ENCODE measurements at places on chromosomes 5 and 9.

DNA sequence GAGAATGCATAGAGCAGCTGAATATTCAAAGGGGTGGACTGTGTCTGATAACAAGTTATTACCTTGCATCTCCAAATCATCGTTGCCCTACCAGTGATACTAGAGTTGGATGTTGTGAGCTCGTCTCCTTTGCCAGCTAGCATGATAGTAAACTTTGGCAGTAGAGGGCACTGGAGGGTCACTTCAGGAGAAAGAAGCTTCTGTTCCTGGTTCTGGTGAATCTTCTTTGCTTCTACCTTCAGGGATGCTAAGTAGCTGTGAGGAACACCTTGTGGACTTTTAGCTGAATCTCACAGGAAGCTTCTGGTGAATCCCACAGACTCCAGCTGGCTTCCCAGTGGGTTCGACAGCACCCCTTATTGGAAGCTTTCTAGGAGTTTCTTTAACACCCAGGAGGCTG lies 626.6 kb upstream of the SGCD start:
- DNase-seq: no peak

DNA sequence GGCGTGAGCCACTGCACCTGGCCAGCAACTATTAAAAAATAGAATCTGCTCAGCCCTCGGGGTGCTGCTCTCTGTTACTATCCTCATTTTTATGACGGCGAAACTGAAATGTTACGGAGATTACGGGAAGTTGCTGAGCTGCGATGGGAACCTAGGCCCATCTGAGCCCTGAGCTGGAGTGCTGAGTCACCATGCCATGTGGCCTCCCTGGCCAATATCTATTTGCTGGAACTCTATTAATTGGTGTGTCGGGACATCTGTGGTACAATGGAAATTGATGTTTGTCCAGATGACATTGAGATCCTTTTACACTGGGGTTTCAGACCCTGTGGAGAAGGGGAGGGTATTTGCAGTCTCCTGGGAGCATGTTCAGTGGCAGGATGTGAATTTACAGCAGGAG lies 8.1 kb downstream of the PRDM12 start:
- DNase-seq: no peak

- peak; percentile 37 for DNase-seq
Observed at GRCh38 chr5:154972476-154973080, 31.7 kb downstream of the MRPL22 start.

DNA sequence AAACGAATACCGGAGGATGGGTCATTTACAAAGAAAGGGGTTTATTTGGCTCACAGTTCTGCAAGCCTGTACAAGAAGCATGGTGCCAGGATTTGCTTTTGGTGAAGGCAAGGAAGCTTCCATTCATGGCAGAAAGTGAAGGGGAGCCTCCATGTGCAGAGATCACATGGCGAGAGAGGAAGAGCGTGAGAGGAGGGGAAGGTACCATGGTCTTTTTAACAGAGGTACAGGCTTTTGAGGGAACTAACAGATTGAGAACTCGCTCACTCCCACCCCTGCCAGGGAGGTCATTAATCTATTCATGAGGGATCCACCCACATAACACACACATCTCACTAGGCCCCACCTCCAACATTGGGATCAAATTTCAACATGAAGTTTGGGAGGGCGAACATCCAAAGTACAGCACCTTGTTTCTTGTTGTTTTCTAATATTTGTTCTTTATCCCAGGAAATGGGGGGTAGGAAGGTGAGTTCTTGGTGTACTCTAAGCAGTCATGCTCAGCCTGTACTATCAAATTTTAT lies 18.5 kb downstream of the TMC1 start:
- DNase-seq: no peak

DNA sequence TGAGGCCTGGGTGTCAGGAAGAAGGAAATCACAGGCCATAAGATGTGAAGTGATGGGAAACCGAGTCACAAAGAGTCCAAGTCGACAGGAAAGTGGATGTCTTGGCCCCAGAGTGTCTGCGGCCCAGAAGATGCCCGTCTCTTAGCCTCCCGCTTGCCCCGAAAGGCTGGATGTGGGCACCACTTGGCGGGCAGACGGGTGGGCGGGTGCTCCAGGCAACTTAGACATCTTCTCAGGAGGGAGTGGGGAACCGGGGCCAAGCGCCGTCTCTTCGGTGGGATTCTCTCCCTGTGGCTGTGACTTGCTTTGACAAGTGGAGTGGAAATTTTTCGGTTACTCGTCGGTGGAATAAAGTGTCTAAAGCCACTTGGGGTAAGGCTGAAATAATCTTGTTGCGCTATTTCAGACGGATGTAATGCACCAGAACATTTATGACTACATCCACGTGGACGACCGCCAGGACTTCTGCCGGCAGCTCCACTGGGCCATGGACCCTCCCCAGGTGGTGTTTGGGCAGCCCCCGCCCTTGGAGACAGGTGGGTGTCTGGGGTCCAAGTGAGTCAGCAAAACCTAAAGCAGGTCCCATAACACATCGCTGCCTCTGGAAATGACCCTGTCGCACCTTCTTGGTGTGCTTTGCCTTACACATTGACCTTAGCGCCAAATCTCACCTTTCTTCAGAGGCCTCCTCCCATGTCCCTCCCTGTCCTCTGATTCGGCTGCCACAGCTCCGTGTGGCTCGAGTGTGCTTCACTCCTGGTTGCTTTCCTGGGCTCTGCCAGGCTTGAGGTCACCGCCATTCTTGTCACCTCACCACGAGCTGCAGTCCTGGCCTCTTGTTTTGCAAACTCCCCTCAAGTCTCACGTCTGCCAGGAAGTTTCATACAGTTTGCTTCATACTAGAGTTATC lies 20.4 kb upstream of the EXOC3 start:
- DNase-seq: no peak

DNA sequence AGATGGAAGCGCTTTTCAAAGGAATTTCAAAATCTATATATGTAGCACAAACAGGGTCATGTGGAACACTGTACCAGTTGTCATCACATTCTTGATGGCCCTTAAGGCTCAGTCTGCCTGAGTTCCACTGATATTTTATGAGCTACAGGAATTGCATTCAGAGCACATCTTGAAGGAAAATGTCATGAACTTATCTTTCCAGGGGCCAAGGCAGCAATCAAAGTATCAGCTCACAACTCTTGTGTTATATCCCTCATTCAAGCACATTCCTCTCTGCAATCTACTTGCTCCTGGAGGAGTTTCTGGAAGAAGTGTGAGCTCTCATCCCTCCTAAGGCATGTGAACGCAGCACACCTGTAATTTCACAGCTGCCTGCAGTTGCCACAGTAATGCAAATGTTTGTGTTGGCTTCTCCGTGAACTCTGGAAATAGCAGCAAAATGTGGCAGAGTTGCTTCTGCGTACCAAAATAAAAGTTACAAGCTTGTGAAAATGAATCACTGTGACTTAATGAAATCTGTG lies 89.7 kb upstream of the EQTN start:
- DNase-seq: no peak

DNA sequence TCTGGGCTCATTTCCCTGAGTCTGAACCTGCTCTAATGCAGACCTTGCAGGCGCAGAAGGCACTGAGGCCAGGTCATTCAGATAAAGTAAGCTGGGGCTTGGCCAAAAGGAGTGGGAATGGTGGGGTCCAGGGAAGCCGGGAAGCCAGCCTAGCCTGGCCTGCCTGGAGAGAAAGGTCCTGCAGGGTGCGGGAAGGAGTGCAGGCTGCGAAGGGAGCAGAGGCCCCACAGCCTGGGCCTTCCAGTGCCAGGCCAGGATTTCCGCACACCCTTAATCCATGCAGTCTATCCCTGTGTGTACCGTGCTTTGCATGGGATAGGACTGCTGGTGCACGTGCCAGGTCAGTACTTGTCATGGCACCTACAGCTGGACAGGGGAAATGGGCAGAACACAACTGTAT lies 3.6 kb upstream of the STING1 start:
- DNase-seq: no peak

- no peak for DNase-seq
Observed at GRCh38 chr9:134847752-134848432, 32.7 kb upstream of the FCN2 start.

DNA sequence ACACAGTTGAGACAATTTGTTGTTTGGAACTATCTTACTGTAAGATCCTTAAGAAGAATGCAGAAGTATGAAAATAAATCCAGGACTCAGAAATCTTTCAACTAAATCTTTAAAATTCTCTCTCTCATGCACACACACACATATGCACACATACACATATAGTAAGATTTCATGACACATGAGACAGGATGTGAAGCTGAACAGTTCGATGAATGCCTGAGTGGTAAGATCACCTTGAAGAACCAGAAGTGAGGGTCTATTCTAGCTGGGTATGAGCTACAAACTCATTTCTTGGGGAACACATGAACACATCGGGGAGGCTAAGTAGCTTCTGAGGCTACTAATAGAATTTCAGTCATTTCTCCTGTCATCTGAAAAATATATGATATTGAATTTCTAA lies 153.6 kb downstream of the TMC1 start:
- no peak for DNase-seq

DNA sequence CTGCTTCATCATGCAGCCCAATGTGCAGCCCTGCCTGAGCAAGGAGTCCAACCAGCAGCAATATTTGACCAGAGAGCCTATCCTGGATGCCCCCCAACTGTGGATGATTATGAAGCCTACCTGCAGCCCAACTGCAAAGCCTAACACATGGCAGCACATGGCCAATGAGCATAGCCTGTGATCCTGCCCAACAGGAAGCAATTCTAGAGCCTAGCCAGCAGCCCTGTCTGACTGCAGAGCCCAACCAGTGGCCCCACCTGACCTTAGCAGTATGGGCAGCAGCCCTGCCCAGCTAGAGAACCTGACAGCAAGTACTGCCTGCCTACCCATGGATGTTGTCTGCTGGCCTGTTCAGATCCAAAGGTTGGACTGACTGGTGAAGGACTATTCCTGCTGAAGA lies 97.3 kb upstream of the SH3GL2 start:
- DNase-seq: no peak

GRCh38 chr5:167822241-167822640 lies 469.2 kb upstream of the WWC1 start:
- no peak for DNase-seq

DNA sequence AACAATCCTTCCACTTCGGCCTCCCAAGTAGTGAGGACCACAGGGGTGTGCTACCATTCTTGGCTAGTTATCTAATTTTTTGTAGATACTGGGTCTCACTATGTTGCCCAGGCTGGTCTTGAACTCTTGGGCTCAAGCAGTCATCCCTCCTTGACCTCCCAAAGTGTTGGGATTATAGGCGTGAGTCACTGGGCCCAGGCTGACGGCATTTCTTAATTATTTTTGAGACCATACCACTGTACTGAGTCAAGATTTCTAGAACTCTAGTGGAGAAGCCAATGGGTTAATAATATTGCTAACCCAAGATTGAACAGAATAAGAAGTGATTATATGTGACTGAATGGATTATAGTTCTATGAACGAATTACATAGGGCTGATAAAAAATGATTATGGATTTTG lies 66.7 kb downstream of the TARS1 start:
- no peak for DNase-seq

DNA sequence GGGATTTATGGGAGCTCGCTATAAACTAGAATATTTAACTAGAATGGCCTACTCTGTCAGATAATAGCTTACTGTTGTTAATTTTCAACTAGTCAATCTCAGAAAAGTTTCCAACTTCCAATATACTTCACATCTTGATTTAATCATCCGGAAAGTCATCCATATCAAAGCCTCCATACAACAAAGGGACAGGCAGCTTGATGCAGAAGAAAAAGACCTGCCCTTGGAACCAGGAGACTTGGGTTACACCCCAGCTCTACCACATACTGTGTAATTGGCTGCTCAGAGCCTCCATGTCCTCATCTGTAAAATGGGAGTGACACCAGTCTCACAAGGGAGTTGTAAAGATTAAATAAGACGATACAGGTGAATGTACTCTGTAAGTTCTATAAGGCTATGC lies 1.9 kb downstream of the PTPN3 start:
- no peak for DNase-seq

DNA sequence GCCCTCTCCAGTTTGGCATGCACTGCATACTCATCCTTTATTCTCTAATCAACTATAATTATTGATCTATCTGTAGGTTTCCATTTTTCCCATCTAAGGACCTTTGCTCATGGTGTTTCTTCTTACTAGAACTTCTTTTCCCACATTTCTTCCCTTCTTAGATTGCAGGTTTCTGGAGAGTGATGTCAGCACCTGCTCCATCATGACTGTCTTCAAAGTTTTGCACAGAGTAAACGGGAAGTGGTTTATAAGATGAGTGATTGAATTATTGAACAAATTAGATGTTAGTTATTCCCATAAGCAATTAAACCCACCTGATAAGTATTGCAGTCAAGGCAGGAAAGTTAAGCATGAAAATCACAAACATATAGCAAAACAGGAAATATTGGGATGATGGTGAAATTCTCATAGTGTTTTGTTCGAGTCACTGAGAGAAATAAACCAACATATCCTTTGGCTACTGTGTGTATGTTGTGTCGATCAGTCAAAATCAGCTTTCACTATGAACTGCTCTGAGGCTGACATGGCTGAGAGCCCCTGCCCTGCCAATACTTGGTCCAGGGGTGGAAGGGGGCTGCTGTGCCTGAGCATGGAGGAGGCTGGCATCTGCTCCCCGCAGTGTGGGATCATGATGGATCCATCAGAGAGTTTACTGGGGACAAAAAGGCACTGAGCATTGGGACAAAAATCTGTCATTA lies 45.5 kb upstream of the S1PR3 start:
- no peak for DNase-seq

DNA sequence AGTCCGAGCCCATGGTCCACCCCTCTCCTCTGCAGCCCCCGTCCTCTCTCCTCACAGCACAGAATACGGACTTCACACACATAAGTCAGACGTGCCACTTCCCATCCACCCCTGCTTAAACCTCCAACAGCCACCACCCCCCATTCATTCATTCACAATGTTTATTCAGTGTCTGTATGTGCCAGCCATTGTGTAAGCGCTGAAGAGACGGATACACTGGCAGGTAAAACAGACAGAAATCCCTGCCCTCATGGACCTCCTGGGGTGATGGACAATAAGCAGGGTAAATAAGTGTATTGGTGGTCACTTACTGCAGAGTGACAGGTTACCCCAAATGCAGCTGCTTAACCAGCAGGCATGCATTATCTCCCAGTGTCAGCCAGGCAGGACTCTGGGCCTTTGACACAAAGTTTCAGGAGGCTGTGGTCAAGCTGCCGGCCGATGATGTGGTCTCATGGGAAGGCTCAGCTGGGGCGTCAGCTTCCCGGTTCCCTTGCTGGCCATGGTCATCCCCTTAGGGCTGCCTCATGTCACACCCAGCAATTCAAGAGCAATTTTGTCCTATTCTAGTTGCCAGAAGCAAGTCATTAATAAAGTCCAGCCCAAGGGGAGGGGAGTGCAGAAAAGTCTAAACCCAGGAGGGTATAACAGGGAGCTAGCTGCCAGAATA lies 1.8 kb upstream of the PAXX start:
- DNase-seq: no peak

Measured in heart left ventricle (tissue), 16 donors.